ENCODE measurements at places on chromosomes 11 and 22.

- DNase-seq = no peak
Observed at GRCh38 chr22:46807458-46807857, 45.0 kb downstream of the TBC1D22A start.

DNA sequence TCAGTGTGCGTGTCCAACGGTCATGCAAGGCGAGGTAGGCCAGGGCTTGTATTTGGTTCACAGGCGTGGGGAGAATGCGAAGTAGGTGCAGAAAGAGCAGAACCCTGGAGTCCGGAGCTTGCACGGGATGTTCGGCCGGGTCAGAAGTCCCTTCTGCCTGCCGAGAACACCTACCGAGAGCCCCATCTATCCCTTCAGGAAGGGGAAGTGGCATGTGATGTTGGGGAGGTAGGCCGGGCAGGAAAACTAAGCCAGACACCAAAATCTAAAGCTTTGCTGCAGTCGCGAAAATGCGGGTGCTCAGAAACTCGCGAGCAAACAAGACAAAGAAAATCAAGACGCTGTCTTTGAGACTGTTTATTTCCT is 435 bp upstream of the TAF6L start:
- DNase-seq = no peak

GRCh38 chr11:72613977-72614376 is 60.2 kb downstream of the PDE2A start:
- no peak for DNase-seq

DNA sequence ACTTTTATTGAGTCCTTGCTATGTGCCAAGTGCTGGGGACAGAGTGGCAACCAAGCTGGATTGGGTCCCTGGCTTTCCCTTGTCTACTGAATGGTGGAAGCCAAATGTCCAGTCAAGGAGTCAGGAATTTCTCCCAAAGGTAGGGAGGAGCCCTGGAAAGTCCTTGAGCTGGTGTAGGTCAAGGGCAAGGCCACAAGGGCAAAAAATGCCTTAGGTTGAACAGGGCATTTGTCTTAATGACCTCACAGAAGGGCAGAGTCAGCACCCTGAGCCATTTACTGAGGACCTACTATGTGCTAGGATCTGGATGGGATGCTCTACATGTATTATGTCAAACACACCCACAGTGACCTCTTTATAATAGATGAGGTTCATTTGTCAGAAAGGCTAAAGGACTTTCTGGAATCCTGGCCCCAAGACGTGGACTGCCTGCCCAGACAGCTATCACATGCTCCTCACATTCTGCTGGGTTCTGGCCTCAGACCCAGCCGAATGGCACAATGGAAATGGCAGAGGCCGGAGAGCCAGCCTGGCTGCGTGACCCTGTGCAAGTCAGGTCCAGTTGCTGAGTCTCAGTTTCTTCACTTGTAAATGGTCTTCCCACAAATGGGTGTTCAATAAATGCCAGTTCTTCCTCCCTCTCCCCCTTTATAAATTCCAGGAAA is 17.7 kb downstream of the MOGAT2 start:
- DNase-seq = no peak

DNA sequence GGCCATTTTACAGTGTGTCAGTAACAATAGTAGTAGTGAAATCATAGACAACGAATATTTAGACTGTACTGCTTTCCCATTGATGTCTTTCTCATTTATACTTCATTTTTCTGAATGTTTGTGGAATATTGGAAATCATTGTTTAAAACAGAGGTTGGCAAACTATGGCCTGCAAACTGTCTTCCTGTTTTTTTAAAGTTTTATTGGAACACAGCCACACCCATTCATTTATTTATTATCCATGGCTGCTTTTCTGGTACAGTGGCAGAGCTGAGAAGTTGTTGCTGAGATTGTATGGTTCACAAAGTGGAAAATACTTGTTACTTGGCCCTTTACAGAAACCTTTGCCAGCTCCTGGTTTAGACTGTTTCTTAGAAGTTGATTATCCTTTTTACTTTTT is 13.7 kb downstream of the FAR1 start:
- no peak for DNase-seq

- no peak for DNase-seq
Observed at GRCh38 chr22:28894807-28895206, 11.4 kb downstream of the ZNRF3 start.

DNA sequence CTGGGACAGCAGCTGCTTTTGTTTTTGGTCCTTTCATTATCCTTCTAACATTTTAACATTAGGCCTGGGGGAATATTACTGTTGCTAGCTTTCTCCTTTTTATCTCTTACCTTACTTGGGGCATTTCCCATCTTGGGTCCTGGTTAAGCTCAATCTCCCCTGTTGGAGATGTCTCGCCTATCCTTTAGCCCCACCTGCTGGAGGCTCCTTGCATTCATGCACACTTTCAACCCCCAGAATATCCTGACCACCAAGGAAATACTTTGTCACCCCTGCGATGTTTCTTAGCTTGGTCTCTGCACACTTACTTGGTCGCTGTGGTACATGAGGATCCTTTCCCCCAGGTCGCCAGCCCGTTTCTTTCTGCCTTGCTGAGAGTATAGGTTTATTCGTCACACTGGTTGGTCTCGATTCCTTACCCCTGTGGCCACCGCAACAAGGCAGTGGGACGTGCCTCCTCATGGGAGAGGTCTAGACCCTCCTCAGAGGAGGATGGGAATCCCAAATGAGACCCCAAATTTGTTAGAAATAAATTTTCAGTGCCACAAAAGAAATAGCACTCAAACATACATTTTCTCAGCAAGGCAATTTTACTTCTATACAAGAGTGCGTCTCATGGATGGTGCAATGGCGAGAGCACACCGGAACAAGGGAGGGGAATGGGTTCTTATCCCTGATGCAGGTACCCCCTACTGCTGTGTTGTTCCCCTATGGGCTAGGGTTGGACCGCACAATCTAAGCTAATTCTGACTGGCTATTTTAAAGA is 5.4 kb upstream of the TXN2 start:
- DNase-seq = peak; percentile 75
